Cortex of kidney (tissue), 1 donor: ENCODE measurements at places on chromosomes 3 and 15.

DNA sequence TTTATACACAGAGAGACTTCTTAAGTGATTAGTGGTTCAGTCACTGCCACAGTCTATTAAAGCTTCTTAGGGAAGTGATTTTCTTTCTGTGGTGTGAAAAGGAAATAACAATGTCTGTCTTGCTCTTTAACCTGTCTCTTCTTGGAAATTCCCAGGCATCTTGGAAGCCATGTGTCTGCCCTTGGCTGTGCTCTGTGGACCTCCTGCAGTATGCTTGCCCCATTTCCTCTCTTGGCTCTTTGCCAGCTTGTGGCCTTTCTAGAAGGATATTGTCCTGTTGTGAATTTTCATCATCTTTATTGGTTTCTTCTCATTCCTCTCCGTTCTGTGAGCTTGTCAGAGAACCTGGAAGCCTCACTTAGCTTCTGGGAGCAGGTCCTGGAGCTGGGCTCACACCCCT lies 338.4 kb upstream of the C2CD4B start:
- no peak for DNase-seq

- DNase-seq = no peak
Measured at GRCh38 chr15:101642361-101642760, 9.8 kb downstream of the TM2D3 start.

DNA sequence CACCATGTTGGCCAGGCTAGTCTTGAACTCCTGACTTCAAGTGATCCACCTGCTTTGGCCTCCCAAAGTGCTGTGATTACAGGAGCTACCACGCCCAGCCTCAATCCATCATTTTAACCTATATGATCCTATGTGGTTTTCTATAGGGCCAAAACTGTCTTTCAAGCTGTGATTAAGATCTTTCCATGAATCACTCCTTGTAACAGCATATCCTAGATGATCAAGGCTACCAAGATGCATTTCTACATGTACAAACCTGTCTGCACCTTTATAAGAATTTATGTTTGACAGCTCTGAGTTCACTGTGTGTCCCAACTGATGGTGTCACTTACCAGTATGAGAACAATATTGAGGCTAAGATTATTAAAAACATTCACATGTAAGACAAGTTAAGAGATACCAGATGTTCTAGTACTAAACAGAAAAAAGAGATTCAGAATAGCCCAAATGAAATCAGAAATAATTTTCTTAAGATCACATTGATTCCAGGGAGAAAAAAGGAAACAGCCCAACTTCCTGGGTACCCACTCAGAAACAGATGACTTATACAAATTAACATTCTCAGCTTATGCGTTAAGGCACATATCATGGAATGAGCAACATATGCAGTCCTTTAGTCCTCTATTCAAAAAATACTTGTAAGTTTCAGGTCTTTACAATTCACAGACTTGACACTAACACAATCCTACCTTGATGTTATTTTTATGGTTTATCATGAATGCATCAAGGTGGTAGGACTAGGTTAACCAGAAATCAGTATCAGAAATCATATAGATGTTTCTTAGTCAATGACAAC lies 24.8 kb upstream of the PPIB start:
- DNase-seq = no peak

GRCh38 chr3:184008161-184008560 lies 9.5 kb downstream of the ABCC5 start:
- no peak for DNase-seq

DNA sequence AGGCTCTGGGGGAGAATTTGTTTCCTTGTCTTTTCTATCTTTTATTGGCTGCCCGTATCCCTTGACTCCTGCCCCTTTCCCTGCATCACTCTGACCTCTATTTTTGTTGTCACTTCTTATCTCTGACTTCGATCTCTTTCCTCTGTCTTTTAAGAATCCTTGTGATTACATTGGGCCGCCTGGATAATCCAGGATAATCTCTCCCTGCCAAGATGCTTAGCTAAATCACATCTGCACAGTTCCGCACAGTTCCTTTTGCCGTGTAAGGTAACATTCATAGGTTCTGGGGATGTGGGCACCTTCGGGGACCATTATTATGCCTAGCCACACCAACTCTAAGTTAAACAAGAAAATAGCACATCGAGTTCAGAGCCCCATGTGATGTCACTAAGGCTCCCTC lies 103.0 kb upstream of the DPPA4 start:
- DNase-seq = no peak

GRCh38 chr3:56962206-56962605 lies 98.3 kb upstream of the SPATA12 start:
- DNase-seq = no peak

GRCh38 chr15:77029166-77030047 lies 34.5 kb downstream of the PSTPIP1 start:
- no peak for DNase-seq

DNA sequence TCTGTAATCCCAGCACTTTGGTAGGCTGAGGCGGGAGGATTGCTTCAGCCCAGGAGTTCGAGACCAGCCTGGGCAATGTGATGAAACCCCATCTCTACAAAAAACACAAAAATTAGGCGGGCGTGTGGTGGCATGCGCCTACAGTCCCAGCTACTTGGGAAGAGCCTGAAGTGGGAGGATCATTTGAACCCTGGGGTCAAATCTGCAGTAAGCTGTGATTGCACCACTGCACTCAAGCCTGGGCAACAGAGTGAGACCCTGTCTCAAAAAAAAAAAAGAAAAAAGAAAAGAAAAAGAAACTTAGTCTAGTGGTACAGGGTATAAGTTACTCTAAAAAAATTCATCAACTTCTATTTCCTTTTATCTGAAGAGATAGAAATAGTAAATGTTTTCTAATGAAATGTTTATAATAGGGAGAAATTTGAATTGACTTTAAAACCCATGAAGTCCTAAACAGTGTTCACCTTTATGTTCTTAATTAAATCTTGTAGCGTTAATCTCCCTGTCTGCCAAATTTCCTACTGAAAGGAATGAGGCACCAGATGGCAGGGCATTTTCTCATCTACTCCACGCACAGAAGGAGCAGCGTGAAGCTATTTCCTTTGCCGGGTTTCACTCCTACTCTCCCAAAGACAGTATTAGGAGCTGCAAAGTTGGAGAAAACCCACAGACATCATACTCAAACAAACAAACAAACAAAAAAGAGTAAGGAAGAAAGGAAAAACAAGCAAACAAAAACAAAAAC lies 1.9 kb downstream of the PCLAF start:
- no peak for DNase-seq

- no peak for DNase-seq
Measured at GRCh38 chr3:115986555-115987207, 363.4 kb downstream of the GAP43 start.

- DNase-seq = no peak
Measured at GRCh38 chr3:147930232-147930807, 521.2 kb downstream of the ZIC1 start.

- no peak for DNase-seq
Measured at GRCh38 chr3:17852217-17852616, 109.8 kb upstream of the TBC1D5 start.
